Left cardiac atrium (tissue), 4 donors: ENCODE measurements at places on chromosomes 4 and X. TPM values are rescaled to one million over a fixed set of nuclear protein-coding genes. Genes with fewer than 3 reads are reported as not detected.

GRCh38 chrX:11758400-11759171 lies 549 bp downstream of the MSL3 start:
- peak; percentile 90 for DNase-seq

- DNase-seq: no peak
Measured at GRCh38 chr4:135552131-135552530, 1350.5 kb upstream of the PABPC4L start.

- no peak for DNase-seq
Measured at GRCh38 chr4:118839221-118839927, 3.4 kb upstream of the SEC24D start.

DNA sequence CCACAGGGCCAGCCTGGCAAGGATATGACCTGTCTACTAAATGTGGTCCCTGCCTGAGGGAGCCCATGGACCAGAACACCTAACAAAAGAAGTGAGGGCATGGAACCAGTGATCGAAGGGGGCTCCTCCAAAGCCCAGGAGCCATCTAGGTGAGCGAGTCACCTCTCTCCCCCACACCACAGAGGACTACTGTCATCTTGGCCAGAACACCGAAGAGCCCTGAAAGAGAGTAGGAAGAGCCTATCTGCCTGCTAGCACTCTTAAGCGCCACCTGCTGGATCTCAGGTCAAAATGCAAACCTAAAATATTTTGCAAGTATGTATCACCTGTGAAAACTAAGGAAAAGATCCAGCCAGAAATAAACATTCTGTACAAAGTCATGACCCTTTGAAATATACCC lies 137.9 kb upstream of the ZXDB start:
- no peak for DNase-seq

GRCh38 chr4:60897415-60897814 lies 302.7 kb upstream of the ADGRL3 start:
- no peak for DNase-seq

Gene PPEF1
- 0.09 TPM for total RNA-seq

Gene PLP1
- total RNA-seq: 16.0 TPM

Gene NAP1L2
- 7.7 TPM for total RNA-seq
